ENCODE measurements at places on chromosomes 7 and 10.
A peak's percentile ranks its signal among the peaks of the same experiment; 100 is the strongest.

DNA sequence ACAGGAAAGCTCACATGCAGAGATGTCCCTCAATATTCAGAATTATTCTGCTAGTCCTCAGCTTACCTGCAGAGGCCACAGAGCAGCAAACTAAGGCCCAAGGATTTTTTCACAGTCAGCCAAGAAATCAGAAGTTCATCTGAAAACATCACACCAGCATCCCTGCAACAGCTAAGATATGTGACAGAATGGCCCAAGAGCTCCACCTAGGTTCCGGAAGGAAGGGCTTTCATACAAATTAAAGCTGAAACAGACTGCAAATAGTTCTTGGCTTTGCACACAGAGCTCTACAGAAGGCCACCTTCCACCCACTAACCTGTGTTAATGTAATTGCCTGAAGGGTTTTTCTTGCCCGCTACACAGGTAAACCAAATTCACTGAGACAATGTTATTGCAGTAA lies 438.8 kb upstream of the C7orf33 start:
- DNase-seq = no peak

DNA sequence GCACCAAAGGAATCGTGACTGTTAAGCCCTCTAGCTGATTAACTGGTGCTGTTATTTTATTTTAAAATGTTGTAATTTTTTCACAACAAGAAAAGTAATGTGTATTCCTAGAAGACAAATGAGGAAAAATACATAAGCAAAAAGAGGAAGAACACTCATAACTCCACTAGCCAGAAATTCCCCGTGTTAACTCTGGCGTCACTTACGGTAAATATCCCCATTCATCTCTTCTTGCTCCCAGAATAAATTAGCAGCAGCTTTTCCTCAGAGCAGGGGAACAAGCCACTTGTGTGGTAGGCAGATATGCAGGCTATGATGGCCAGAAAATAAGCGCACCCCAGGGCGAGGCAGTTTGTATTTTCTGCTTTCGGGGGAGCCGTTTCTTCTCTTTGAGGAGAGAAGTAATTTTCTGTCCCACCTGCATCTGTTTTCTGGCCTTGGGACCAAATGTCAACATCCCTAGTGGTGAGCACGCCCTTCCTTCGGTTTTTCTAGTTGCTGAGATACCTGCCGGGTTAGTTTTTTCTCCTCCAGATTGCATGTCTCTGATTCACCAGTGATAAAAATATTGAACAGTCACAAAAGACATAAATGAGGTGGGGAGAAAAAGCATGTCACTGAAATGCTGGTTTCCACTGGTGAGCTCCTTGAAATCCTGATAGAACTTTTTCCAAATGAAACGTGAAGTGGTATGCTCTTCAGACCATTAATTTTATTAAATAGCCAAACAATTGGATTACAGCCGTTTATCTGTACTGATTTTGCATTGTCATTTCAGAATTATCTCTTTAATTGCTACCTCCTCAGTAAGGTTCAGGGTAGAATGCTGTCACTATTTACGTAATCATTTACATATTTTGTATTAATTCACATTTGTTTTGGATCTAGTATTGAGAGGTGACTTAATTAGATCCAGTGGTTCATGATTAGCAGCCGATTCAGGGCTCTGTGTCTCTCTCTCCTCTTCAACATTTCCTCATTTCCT lies 268.1 kb downstream of the CAMK1D start:
- no peak for DNase-seq

GRCh38 chr7:142519079-142520078 lies 229.9 kb upstream of the PRSS1 start:
- no peak for DNase-seq

GRCh38 chr7:52962402-52963076 lies 72.9 kb upstream of the POM121L12 start:
- no peak for DNase-seq

DNA sequence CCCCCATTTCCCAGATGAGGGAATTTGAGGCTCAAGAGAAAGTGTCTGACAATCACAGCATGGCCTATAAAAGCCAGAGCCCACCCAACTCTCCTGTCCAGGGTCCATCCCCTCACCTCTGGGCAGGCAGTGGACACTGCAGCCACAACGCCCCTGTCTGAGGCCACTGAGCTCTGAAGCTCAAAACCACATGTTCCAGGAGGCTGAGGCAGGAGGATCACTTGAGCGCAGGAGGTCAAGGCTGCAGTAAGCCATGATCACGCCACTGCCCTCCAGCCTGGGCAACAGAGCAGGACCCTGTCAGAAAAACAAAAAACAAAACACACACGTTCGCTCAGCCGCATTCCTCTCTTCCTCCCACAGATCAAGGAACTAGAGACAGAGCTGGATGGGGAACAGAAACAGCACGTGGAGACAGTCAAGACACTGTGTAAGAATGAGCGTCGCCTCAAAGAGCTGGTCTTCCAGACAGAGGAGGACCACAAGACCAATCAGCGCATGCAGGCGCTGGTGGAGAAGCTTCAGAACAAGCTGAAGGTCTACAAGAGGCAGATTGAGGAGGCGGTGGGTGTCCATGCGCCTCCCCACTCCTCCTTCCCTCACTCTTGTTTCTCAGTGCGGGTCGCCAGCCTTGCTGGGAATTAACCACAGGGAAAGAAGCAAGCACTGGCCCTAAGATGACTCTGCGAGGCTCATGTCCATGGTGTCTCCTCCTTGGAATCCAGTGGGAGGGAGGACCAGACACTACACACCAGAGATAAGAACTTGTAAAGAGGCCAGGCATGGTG lies 20.0 kb upstream of the ARPC1A start:
- no peak for DNase-seq

DNA sequence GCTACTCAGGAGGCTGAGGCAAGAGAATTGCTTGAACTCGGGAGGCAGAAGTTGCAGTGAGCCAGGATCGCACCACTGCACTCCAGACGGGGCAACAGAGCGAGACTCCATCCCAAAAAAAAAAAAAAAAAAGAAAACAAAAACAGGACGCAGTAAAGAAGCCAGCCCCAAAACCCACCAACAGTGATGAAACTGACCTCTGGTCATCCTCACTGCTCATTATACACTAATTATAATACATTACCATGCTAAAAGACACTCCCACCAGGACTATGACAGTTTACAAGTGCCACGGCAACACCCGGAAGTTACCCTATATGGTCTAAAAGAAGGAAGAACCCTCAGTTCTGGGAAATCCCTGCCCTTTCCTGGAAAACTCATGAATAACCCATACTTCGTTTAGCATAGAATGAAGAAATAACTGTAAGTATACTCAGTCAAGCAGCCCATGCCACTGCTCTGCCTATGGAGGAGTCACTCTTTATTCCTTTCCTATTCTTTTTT lies 40.0 kb upstream of the EIF4H start:
- no peak for DNase-seq

GRCh38 chr7:2876031-2876731 lies 32.1 kb upstream of the GNA12 start:
- peak; percentile 57 for DNase-seq

DNA sequence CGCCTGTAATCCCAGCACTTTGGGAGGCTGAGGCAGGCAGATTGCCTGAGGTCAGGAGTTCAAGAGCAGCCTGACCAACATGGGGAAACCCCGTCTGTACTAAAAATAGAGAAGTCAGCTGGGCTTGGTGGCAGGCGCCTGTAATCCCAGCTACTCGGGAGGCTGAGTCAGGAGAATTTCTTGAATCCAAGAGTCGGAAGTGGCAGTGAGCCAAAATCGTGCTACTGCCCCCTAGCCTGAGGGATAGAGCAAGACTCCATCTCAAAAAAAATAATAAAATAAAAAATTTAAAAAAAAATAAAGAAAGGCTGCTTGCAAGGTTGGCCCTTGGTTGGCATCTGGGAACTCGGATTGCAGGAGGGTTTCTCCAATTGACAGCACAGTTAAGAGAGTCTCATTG lies 221.6 kb downstream of the DGKI start:
- DNase-seq = no peak

DNA sequence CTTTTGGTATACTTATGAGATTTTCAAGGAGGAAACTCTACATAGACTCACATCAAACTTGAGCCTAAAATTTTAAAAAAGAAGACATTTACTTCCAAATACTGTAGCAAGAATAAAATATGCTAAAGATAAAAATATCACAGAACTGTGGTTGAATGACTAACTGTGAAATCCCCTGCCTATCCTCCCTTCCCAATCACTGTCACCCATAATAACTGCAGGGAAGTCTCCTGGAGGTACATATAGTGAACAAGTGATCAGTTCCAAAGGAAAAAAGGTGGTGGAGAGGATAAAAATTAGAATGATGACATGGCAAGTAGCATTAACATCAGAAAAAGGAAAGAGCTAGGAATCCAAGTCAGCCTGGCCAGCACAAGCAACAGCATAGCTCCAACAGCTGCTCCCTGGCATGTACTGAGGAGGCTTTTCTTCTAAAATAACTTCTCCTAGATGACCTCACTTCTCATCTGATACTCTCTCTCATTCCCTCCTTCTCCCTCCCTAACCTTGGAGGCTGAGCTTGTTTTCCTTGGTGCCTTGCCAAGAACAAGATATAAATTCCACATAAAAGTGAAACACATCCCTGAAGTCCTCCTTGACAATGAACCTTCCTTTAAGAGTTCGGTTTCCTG lies 124.0 kb downstream of the IQUB start:
- peak; percentile 3 for DNase-seq
